ENCODE measurements at places on chromosomes 5 and 9.

DNA sequence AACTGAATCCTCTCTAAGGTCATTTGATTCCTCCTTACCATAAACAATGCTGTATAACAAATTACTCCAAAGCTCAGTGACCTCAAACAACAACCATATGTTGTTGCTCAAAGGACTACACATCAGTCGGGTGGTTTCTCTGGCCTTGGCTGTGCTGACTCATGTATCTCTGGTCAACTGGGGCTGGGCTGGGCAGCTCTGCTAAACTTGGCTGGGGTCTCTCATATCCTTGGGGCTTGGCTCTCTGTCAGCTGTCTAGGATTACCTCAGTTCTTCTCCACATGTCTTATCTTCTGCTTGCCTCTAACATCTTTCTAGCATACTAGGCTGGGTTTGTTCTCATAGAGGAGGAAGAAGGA lies 86.4 kb downstream of the GALNT10 start:
- DNase-seq = no peak

DNA sequence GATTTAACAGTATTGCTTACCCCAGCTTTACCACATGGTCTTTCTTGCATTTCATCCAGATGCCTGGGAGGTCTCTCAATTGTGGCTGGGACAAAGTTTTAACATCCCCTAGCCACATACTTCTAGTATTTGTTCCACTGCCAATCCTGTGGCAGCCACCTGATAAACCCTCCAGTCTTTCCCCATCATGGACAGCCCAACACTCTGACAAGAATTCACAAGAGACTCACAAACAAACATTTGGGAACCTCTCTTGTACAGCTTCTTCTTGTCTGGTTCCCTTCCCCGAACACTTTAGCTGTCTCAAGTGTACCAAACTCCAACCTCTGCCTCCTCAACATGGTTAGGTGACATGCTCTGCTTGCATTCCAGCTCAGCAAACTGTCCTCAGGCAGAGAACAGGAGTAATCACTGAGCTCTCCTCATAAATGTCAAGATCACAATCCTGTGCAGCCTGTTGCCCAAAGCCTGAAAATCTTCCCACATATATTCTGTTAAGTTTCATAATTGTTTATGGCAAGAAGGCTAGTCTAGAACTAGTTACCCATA lies 59.7 kb downstream of the STRBP start:
- DNase-seq = no peak

DNA sequence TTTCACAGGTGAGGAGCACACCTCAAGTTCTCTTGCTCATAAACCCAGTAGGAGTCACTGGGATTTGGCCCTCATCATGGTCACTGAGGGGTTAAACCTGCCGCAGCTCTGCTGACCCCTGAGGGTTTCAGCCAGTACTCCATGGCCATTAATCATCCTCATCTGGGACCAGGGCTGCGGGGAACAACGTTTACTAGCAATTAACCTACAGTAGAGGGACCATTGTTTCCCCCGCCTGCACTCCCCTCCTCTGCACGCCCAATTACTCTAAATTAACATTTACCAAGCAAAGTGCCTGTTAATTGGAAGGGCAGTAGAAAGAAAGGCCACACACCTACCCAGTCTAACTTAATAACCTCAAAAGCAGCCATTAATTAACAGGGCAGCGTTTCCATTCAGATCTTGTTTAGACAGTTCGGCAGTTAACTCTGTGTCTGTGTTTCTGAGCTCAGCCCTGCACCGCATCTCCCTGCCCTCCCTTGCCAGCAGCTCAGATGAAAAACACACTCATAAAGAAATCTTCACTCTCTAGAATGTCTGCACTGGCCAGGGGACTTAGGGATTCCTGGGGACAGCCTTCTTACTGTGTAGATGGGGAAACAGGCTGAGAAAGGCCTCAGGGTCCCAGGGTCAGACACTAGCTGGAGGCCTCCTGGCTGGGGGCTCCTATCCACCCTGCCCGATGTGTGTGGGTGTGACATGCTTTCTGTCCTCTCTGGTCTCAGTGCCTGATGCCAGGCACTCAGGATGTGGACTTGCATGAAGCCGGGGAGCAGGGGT lies 51.6 kb downstream of the ALG2 start:
- DNase-seq = no peak

GRCh38 chr5:158940977-158941376 lies 158.7 kb downstream of the EBF1 start:
- no peak for DNase-seq

GRCh38 chr5:7321724-7322123 lies 74.2 kb upstream of the ADCY2 start:
- DNase-seq = no peak

DNA sequence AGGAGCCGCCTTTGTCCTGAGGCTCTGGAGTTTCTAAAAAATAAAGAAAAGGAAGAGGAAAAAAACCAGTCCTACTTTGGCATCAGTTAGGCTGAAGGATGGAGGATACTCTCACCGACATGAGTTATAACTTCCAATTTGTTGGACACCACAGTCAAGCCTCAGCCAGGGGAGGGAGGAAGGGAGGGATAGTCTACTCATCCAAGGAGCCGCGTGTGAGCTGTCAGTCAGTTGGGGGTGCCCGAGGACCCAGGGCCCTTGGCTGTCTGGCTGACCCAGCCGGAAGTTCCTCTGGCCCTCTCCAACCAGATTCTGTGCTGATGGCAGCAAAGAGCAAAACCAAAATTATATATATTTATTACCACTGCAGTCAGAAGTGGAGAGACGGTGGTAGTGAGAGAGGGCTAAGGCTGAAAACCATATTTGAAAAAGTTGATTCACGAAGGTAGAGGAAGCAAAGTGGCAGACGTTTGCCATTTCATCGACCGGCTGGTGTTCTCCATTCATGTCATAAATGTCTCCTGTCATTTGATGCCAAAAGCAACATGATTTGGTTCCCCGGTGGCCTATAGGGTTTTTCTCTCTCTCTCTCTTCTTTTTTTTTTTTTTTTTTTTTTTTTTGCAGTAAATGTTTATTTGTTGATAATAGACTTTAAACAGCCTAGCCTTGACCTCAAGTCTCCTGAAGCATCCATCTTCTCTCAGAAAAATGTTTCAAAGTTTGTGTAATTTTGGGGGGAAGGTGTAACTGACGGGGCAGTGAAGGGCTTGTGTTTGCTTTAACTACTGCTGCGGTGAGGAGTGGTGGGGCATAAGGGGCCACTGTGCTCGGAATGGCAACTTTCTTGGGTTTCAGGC lies 7.6 kb downstream of the LMX1B start:
- no peak for DNase-seq

GRCh38 chr5:139705655-139706587 lies 57.8 kb downstream of the CXXC5 start:
- DNase-seq = no peak

DNA sequence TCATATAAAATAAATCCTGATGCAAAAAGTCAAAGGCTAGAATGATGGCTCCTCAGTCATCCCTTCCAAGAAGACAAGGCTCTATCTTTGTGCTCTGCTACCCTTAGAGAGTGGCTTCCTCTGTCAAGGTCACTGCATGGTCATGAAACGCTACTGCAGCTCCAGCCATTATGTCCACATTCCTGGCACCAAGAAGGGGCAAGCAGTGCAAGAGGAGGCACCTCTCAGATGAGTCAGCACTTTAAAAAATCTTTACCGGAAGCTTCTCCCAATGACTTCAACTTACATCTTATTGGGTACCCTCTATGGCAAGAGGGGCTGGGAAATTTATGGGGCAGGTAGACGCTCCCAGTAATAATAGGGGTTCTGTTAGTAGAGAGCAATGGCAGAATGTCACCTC lies 129.5 kb upstream of the CPEB4 start:
- no peak for DNase-seq

GRCh38 chr9:118290116-118290515 lies 585.9 kb downstream of the TLR4 start:
- DNase-seq = no peak

DNA sequence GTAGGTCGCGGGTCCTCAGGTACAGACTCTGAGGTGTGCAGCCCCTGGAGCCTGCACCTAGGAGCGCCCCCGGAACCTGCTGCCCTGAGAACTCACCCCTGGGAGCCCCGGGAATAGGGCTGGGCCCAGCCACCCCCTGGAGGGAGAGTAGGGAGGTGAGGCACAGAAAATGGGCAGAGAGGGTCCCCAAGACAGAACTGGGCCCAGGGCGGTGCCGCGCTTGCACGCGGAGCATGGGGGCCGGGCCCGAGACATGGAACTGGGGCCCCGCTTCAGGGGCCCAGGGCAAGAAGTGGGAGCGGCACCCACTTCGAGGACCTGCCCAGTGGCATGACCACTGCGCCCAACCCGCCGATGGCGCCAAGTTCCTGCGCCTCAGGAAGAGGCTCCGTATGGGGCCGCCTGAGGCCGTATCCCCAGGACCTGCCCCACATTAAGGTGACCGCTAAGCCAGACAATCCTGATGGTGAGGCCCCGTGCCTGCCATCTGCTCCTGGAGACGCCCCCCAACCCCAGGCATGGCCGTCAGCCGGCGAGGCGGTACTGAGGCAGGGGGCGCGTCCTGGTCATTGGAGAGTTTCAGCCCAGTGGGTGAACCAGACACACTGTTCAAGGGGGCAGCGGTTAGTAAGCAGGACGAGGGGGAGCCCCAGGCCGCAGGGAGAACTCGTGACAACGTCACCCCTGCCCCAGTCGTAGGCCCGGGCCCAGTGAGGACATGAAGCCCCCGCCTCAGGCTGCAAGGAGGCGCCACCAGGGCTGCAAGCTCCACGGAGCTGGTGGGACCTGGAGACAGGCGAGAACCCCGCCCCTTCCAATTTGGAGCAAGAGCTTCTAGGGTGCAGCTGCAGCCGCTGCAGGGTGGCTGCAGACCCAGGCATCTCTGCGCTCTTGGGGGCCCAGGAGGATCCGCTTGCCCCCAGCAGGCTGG lies 89.5 kb upstream of the PUM3 start:
- DNase-seq = no peak

- DNase-seq = no peak
These were observed 112.6 kb upstream of the ARRDC3 start for GRCh38 chr5:91495699-91496098.

GRCh38 chr5:80234116-80234948 lies 21.5 kb downstream of the SERINC5 start:
- DNase-seq = no peak

DNA sequence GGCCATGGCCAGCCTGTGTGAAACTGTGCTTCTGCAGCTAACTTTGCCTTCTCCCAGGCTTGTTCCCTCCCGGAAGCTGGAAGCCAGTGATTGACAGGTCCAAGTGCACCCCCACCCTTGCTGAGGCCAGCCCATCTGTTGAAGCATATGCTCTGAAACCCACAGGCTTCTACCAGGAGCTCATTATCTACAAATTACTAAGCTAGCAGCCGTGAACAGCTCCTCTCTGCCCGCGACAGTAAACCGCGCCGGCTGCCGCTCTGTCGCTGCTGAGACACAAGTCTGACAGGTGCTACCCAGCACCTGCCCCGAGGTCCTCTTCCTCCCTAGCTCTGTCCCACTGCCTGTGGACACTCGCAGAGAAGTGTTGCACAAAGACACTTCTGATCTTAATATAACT lies 490.9 kb downstream of the GADD45G start:
- no peak for DNase-seq

GRCh38 chr5:73894860-73895259 lies 268.9 kb downstream of the ARHGEF28 start:
- DNase-seq = no peak

GRCh38 chr9:32384002-32384363 lies 460 bp upstream of the ACO1 start:
- no peak for DNase-seq

DNA sequence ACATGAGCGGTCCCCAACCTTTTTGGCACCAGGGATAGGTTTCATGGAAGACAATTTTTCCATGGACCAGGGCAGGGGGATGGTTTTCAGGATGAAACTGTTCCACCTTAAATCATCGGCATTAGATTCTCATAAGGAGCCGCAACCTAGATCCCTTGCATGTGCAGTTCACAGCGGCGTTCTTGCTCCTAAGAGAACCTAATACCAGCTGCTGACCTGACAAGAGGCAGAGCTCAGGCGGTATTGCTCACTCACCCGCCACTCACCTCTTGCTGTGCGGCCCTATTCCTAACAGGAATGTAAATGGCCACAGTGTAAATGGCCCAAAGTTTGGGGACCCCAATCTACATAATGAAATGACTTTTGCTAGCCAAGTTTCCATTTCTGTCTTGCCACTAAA lies 3.1 kb upstream of the PLIN2 start:
- DNase-seq = no peak

DNA sequence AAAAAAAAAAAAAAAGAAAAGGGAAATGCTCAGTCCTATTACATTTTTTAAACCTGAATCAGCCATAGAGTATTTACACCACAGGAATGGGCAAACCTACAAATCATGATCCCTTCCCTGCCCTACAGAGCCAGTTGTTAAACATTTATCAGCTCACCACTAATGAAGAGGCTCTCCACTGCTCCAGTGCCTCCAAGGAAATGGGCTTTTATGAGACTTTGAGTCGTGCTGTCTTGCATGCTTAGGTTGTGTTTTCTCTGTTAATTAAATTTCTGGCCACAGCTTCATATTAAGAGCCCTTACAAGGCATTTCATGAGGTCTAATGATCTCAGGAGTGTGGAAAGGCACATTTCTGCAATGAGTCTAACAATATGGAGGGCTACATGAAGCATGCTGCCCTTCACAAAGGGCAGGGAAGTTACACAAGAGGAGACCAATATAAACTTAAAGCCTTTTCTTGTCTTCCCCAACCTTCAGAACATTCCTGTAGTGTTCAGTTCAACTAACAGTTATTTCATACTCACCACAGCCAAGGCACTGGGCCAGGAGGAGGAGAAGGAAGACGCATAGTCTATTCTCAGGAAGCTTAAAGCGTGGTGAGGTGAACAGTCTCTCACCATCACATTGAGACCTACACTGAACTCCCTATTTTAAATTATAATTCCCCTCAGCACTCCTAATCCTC lies 140.1 kb upstream of the ABCA1 start:
- no peak for DNase-seq

- no peak for DNase-seq
These were observed 384.8 kb downstream of the MAT2B start for GRCh38 chr5:163890261-163890660.

DNA sequence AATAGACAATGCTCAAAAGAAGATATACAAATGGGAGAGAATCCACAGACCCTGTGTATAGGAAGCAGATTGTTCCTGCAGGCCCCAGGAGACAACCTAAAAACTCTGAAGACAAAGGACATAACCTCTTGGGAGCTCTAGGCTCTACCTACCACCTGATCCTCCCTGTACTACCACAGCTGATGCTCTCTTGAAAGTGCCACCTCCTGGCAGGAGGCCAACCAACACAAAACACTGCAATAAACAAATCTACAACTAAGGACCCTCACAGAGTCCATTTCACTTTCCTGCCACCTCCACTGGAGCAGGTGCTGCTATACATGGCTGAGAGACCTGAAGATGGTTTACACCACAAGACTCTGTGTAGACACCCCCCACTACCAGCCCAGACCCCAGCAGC lies 49.0 kb downstream of the STARD4 start:
- DNase-seq = no peak

DNA sequence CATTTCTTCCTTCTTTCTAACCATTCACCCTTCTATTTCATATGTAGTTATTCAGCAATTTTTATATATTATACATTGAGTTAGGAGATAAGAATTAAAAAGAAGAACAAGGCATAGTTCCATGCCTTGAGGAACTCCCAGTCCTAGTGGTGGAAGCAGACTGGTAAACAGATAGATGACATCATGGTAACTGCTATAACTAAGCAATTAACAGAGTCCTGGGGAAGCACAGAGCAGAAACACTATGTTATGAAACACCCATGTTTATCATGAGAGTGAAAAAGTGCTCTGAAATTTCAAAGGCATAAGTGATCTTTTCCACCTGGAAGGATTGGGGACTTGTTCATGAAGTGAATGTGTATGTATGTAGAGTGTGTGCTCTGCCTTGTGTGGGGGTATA lies 14.6 kb downstream of the PAPPA start:
- no peak for DNase-seq

GRCh38 chr9:21030389-21031035 lies 928 bp downstream of the HACD4 start:
- DNase-seq = no peak

All from activated CD4-positive, alpha-beta T cell treated with anti-CD3 and anti-CD28 coated beads, Interleukin-2, amount 50 U/mL, for 4 hours (primary cell).